ENCODE measurements at places on chromosomes 7 and 10. TPM values are rescaled to one million over a fixed set of nuclear protein-coding genes. Genes with fewer than 3 reads are reported as not detected.

GRCh38 chr7:100506356-100506923 lies 22.7 kb downstream of the NYAP1 start:
- no peak for DNase-seq

DNA sequence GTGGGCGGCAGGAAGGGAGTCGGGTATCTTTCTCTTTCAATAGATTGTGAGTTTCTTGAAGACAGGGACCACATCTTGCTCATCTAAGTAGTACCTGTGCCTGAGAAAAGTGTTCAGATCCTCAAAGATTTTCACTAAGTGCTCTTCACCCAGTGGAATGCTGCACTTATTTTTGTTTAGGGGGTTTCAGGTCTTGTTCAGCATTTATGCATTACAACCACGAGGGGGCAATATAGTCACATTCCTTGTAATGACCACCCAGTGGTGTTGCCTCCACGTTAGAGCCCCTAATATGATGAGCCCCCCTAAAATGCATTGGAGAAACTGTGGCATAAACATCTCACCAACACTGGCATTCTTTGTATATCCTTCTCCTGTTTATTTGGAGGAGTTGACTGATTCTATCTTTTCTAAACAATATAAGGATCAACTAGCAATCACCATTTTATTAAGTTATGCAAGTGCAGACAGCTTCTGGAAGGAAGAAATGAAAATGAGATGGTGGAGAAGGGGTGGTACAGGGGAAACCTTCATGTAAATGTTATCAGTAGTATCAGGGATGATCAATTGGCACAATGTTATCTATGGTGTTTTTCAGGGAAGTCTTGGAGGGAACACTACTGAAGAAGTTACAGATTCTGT lies 3.1 kb upstream of the PAPSS2 start:
- no peak for DNase-seq

GRCh38 chr7:51040787-51041186 lies 258.1 kb upstream of the GRB10 start:
- no peak for DNase-seq

The ASB10 gene
- total RNA-seq: not detected

DNA sequence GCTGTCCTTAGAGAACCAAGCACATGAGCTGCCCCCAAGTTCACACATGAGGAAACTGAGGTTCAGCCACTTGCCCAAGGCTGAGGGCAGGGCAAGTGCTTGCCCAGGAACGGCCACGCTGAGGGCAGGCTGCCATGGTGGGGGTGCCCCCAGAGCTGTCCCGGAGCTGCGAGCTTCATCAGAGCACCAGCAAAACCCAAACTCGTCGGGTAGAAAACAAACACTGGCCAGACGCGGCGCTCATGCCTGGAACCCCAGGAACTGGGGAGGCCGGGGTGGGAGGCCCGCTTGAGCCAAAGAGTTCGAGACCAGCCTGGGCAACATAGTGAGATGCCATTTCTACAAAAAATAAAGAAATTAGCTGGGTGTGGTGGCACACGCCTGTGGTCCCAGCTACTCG lies 38.4 kb downstream of the UNCX start:
- peak; percentile 58 for DNase-seq
